ENCODE measurements at places on chromosomes 4 and X.

DNA sequence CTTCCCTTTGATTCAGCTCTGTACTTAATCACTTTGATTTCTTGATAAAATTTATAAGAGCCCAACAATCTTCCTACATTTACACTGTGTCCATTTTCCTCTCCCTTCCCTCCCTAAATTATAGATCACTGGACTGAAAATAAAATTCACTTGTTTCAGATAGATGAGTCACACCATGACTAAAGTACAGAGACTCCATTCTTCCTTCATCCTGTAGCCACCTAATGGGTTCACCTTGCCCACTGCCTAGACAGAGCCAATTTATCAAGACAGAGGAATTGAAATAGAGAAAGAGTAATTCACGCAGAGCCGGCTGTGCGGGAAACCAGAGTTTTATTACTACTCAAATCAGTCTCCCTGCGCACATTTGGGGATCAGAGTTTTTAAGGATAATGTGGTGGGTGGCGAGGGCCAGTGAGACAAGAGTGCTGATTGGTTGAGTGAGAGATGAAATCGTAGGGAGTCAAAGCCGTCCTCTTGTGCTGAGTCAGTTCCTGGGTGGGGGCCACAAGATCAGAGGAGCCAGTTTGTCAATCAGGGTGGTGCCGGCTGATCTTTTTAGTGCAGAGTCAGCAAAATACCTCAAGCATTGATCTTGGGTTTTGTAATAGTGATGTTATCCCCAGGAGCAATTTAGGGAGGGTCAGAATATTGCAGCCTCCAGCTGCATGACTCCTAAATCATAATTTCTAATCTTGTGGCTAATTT lies 71.3 kb upstream of the MED14 start:
- DNase-seq = no peak

GRCh38 chrX:118976599-118977340 lies 2.4 kb downstream of the LONRF3 start:
- DNase-seq = no peak

DNA sequence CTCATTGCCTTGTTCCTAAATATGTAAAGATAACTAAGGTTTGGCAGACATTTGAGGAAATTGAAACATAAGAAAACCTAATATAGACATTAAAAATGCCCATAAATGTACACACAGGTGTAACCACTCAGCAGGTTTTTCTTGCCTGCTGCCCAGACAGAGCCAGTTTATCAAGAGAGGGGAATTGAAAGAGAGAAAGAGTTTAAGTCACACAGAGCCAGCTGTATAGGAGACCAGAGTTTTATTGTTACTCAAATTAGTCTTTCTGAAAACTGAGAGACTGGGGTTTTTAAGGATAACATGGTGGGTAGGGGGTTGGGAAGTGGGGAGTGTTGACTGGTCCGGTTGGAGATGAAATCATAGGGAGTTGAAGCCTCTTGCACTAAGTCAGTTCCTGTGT lies 119.0 kb downstream of the CFAP299 start:
- no peak for DNase-seq

DNA sequence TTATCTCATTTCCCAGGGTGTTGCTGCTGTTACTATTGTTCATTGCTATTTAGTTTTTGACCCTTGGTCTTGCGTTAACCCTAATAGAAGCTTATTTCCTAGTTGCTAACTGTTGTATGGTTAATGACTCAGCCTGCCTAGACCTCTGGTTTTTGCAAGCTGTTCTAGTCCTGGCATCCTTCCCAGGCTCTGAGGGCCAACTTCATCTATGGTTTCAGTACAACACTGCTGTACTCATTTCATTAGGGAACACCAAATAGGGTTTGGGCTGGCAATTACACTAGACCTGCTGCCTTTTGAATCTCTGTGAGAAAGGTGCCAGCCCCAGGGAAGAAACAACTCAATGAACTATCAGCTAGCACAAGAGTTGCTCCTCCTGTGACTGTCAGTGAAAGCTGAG lies 59.6 kb downstream of the DCX start:
- DNase-seq = no peak

DNA sequence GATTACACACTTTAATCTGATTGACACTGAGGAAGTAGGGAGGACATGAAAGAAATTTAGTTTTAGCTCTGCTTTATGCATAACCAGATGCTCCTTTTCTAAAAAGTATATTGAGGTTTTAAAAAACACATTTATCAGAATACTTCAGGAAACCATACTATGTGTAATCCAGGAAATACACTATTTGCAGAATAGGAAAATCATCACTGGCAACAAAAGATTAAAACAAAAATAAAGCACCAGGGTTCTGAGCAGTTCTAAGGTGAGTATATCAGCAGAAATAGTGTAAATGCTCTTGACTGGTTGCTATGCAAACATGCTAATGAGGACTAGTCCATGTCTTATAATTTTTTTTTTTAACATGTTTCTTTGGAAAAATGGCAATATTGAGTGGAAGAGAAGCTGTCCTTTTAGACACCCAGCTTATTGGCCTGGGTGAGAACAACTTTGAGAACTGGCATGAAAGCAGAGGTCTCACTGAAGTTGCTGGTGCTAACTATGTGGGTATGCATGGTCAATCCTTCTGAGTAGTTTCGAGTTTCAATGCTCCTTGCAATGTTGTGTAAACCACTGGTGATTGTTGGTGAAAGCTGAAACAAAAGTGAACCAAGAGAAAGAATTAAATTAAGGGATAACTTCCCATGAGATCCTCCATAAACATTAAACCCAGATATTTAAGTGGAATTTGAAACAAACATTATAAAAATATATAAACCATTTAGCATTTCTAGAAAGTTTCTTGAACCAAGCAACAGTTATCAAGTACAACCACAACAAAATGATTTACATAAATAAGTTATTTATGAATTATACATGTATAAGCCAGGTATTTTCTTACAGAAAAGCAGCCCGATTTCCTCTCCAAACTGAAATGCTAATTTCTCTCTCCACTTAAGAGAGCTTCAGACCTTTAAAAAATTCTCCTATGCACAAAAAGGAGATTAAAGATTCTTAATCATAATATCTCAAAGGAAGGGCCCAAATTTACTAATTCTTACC lies 20.4 kb upstream of the SCD5 start:
- no peak for DNase-seq

DNA sequence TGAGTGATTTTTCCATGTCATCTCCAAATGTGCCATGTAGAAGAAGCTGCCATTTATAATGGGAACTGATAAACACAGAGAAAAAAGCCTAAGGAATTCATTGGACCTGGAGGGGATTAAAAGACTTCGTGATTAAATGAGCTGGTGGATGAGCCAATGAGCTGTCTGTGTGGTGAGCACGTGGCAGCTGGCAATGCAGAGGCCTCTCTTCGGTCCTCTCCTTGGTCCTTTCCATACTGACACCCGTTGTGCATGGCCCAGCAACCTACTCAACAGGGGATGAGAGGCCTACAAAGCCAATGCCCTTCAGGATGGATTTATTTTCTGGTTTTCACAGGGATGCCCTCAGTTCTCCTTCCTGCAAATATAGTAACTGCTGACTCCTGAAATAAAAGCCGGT lies 87.7 kb upstream of the STS start:
- DNase-seq = no peak

DNA sequence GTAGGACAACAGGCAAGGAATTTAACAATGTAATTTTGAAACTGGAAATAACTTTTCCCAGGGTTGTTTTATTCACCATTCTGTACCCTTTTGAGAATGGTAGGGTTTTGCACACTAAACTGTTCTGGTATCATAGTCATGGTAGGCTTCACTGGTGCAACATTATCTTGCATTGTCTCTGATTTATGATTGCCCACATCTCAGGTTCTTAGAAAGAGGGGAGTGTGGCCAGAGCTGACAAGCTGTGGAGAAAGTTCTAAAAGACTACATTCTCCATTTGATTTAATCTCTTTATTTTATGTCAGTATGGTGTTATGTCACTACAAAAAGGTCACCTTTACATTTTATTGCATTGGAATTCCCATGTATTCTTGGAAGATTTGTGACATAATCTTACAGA lies 447.3 kb downstream of the GRIA2 start:
- no peak for DNase-seq

DNA sequence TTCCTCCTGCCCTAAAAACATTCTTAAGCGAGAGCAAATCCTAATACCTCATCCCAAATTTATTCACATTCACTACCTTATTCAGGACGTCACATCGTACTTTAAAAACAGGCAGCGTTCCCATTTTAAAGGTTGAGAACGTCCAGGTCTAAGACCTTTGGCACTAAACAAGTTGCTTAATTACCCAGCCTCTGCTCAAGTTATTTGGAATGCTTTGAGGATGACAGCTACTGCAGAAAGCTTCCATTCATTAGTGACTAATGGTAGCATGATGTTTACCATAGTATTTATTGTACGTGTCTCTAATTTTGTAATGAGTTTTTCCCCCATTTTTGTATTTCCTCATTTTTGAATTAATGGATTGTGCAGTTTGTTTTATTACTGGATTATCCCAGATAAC lies 1.5 kb downstream of the USP38 start:
- no peak for DNase-seq

DNA sequence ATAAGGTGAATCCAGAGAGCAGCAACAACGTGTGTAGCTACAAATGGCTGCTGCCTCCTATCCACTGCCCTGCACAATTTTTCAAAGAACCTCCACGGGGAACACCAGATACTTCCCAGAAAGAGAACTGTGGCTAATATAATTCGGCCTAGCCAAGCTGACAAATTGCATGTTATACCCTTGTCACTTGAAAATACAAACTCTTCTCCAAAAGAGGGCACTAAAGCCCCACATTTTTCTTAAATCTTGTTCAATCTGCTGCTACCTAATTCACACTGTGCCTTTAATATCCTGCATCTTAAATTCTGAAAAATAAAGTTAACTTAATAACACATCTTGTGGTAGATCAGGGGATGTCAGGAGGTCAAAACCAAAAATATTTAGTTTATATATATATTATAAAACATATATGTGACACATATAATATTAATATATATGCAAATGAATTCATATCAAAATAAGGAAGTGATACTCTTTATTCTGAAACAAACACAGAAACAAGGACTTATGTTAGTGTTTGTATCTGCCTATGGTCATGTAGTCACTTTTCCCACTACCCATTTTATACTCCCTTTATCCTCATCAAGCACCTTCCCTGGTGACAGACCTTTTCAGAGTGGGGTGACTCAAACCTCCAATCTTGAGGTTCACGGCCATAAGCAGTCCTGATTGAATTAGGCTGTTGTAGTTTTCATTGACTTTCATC lies 24.1 kb downstream of the CT45A1 start:
- DNase-seq = no peak

DNA sequence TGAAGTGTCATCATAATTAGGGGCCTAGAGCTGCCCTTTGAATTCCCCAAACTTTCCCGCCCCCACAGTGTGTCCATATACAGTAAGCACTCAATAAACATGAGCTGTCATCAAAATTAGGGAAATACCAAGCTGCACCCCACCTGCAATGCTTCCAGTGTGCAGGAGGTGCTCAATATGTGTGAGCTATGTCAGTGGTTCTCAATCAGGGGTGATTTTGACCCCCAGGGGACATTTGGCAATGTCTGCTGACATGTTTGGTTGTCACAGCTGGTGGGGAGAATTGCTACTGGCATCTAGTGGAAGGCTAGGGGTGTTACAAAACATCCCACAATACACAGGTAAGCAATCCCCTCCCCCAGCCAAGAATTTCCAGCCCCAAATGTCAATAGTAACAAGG lies 748 bp downstream of the CFP start:
- DNase-seq = no peak

DNA sequence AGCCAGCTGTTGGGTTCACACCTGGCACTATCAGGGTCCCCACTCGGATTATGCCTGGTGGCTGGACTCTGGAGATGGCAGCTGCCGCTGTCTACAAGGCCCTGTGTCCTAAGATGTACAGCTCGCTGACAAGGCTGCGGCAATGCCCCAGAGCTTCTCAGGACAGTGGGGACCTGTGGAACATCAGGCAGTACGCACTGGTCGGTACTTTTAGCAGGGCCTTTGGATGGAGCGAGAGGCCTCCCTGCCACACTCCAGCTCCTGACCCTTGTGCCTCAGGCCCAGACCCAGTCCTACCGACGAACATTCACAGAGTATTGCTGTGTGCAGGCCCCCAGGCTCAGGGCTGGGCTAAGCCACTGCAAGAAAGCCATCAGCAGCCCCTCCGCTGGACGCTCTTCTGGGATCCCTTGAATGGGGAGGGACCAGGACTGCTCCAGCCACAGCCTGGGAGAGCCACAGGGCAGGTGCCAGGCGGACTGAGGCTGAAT lies 45.7 kb upstream of the HMX1 start:
- no peak for DNase-seq

- DNase-seq = no peak
Observed at GRCh38 chrX:53049127-53049517, 533 bp downstream of the GPR173 start.

DNA sequence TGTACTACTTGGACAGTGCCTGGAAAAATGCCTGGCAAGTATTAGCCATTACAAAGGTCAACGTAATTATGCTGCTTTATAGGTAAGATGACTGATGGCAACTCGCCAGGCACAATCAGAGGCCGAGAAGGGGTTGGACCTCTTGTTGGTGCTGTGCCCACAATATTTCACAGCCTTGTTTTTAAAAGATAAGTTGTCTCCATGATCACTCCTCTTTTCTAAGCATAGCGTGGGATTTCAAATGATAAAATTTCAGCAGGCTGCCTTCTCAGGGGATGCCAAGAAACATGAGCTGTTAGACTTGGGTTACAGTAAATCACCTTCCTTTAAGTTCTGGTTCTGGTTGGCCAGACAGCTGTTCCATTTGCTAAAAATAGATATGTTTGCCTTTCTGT lies 26.9 kb downstream of the HOPX start:
- no peak for DNase-seq

GRCh38 chrX:124634363-124634762 lies 288.0 kb downstream of the SH2D1A start:
- DNase-seq = no peak

DNA sequence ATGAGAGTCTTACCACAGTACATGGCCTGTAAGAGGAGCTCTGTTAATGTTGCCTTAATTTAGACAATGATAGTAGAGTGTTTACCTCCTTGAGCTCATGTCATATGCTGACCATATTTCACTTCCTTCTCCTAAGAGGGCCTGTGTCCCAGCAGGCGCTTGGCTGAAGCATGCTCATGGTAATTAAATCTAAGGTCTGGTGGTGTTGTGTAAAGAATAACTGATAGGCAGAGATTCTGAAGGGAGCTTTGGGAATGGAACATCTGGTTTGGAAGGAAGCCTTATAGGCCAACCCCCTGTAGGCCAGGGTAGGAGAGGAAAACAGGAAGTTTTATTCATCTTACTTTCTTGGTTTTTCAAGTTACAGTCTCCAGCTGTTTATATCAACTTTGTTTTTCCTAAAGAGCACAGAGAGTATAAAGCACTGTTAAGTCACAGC lies 300.2 kb downstream of the USP46 start:
- DNase-seq = no peak
